ENCODE measurements at places on chromosomes 5 and 9. TPM values are rescaled to one million over a fixed set of nuclear protein-coding genes. Genes with fewer than 3 reads are reported as not detected.
A peak's percentile ranks its signal among the peaks of the same experiment; 100 is the strongest.

GRCh38 chr9:135224286-135224877, 136.9 kb downstream of the OLFM1 start:
- DNase-seq: no peak

DNA sequence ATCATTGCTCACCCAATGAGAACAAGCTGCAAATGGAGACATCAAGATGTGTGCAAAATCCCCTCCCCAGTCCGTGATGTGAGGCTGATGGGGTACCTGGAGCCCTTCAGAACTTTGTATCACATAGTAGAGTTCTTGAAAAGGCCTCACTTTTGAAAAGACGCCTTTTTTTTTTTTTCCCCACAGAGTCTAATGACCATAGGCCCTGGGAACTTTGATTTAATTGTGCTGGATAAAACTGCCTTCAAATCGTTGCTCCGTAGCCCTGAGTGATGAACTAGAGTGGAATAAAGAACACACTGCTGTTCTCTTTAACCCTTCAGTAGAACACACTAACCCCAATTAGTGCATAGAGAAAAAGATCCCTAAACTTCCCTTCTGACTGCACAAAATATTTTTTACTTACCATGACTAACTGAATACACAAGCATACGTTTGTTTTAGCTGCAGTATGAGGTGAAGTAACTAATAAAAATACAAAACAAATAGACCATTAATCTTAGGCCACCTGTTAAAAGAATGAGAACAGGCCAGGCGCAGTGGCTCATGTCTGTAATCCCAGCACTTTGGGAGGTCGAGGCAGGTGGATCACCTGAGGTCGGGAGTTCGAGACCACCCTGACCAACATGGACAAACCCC, 15.1 kb downstream of the PSAT1 start:
- no peak for DNase-seq

DNA sequence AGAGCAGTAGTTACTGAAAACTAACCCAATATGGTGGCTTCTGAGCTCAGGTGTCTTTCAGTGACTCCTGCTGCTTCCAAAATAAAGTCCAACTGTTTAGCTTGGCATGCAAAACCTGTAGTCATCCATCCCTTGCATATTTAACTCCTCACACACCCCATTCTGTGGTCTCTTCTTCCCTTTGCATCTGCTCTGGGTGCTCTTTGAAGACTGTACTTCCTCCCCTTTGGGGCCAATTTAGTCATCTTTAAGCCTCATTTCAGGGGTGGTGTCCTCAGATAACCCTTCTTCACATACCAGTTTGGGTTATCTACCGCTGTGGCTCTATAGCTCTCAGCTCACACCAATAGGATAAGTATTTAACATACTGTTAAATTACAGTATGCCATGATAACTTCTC, 209.9 kb upstream of the DMRT1 start:
- DNase-seq: no peak

DNA sequence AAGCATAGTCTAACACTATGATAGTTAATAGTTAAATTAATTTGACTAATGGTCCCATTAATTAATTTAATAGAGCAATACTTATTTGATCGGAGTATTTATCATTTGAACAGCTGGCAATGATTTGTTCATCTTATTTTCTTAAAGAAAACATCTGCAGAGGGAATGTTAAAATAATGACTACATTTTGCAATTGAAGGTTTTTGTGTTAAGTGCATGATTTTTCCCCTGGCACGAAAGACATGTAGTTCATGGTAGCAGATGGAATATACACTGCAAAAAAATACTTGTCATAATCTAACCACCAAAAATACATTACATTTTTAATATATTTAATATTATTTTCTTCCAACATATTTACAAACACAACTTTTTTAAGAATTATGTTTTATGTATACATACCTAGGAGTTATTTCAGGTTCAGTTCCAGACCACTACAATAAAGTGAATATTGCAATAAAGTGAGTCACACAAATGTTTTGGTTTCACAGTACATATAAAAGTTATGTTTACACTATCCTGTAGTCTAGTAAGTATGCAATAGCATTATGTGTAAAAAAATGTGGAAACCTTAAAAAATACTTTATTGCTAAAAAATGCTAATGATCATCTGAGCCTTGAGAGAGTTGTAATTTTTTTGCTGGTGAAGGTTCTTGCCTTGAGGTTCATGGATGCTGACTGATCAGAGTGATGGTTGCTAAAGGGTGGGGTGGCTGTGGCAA, 292.6 kb upstream of the DAB2 start:
- no peak for DNase-seq

- DNase-seq: no peak
Observed at GRCh38 chr5:60852940-60853339, 8.9 kb upstream of the ELOVL7 start.

- DNase-seq: no peak
Observed at GRCh38 chr5:175452166-175452565, 8.2 kb upstream of the DRD1 start.

DNA sequence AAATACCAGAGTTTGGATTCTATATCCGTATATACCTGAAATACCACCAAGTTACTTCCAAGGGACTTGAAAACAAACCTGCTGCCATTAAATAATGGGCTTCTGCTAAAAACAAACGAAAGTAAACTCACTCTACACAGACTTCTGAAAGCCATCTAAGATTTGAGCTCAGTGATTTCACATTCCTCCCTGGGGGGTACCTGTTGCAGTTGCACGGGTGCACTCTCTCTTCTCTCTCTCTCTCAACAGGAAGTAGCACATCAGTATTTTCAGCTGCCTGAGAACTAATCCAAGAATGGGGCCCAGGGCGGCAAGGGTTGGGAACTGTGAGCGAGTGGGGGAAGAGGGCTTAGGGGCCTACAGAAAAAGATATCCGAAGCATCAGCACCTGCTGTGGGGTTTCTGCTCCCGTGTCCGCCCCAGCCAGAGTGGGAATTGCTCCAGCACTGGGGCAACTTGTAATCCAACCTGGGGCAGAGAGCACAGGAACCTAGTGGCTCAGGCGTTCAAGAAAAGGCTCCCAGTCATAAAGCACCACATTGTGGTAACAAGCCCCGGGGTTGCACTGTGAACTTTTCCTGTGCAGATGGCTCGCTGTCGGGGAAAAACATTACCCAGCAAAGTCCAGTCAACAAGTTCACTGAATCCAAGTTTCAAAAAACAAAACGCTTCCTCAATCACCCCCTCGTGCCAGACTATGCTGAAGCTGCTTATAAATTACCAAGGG, 99.8 kb downstream of the EFNA5 start:
- DNase-seq: peak; percentile 10

DNA sequence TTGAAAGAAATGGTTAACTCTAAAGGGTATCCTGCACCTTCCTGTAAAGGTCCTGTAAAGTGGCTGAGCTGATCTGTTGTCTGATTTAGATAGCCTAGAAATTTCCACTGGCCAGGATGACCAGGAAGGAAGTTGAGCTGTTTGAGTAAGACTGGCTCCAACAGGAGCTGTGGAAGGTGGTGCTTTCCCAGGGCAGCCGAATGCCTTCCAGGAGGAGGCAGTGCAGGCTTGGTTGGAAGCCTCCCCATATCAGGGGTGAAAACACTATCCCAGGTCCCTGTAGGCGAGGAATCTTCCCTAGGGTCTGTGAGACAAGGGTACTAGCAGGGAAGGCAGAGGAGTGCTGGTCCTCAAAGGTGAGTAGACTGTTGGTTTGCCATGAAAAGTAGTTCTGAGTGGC, 98.4 kb downstream of the LIX1 start:
- DNase-seq: no peak

GRCh38 chr5:177234841-177235240, 68.7 kb downstream of the RAB24 start:
- no peak for DNase-seq

GRCh38 chr5:136030956-136031611, 2.3 kb downstream of the TGFBI start:
- DNase-seq: no peak

CMYA5 gene
- 0.10 TPM for total RNA-seq

ANKRD34B gene
- total RNA-seq: not detected

DNA sequence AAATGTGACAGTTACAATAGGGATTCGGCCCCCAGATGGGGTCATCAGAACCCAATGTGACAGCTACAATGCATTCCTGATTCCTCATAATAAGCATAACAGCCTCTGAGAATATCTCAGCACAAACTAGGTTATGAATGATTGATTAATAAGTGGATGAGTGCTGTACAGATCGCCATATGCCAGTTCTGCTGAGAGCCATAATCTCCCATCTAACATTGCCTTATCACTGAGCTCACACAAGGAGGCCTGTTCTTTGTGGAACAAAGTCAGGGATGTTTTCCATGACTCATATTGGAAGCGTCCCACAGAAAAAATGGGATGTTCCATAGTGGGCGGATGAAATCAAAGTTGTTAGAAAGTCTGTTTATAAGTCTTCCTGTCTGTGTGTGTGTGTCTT, 89.6 kb downstream of the KIF4B start:
- no peak for DNase-seq

GRCh38 chr5:6188344-6188743, 190.0 kb downstream of the MED10 start:
- peak; percentile 39 for DNase-seq

DNA sequence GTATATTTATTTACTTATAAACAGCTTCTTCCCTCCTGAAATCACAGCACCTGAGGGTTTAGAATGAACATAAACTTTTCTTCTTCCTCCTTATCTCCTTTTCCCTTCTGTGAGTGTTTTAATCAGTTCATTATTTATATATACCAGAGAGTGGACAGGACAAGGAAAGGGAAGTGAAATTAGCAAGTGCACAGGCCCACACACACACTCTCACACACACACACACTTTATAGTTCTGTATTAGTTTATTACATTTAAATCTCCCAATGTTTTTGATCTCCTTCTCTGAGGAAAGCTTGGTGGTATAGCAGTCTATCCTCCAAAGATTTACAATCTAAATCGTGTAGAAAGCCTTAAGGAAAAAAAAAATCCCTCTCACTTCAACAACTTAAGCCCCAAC, 353.5 kb downstream of the NDUFS4 start:
- DNase-seq: peak; percentile 13

DNA sequence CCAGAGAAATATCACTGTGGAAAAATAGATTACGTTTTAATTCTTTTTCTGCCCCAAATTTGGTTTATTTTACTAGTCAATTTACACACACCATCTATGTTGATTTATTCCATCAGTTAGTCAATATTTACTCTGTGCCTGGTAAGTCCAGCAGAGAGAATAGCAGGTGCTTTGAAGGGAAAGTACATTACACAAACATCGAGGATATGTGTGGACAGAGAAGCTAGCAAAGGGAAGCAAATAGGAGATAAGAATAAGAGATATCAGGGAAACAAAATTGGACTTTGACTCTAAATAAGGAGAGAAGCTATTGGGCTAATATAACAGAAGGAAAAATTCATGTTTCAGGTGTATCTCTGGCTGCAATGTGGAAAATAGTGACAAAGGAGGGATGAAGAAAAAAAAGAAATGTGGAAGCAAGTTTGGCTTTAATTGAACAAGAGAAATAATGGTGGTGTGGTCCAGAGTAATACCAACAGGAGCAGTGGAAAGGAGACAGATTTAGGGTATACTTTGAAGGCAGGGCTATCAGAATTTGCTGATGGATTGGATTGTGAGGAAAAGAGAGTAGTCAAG, 587.7 kb upstream of the CDH6 start:
- no peak for DNase-seq

DNA sequence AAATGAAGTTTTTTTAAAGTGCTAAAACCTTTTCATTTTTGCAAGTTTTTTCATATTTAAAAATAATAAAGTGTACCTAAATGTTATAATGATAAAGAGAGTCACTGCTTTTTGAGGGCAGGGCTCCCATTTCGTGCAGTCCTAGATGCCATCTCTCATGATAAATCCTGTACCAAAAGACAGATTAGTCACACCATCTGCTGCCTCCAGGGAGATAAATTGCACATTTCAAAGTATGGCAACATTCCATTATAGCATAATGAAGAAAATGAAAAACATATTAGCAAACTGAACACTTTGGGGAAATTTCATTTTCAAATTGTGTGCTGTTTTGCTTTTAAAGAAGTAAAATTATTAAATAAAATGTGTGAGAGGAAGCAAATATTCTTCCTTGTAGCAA, 257.2 kb downstream of the KIAA0825 start:
- no peak for DNase-seq

- DNase-seq: no peak
Observed at GRCh38 chr5:152499814-152500535, 94.9 kb upstream of the NMUR2 start.

DNA sequence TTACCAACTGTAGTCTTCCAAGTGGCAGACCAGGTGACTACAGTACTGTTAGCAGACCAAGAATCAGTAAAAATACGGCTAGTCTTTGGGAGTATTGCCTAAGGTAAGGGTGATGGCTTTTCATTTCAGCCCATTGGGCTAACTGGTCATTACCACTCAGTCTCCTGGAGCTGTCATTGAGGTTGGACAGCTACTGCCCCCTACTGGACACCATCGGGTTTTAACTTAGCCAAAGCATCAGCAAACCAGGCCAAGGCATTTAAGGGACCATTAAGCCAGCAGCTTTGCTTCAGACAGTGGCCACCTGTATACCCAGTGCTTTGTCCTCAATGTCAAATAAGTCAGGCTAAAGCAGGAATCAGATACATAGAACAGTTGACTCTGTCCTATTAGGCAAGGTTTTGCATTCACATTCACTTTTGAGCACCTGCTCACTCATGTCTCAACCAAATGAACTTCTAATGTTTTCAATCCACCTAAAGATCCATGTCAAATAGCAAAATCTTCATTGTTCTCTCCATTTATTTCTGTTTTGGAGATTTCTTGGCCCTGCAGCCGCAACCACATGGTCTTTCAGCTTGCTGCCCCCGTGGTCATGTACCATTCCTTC, 117.2 kb downstream of the INVS start:
- peak; percentile 81 for DNase-seq

MLANA gene
- total RNA-seq: not detected

- DNase-seq: no peak
Observed at GRCh38 chr9:14418301-14418940, 104.5 kb upstream of the NFIB start.

GRCh38 chr9:136175616-136176197, 29.2 kb downstream of the LHX3 start:
- DNase-seq: no peak

GRCh38 chr9:73011956-73012355, 59.1 kb upstream of the ALDH1A1 start:
- no peak for DNase-seq

DNA sequence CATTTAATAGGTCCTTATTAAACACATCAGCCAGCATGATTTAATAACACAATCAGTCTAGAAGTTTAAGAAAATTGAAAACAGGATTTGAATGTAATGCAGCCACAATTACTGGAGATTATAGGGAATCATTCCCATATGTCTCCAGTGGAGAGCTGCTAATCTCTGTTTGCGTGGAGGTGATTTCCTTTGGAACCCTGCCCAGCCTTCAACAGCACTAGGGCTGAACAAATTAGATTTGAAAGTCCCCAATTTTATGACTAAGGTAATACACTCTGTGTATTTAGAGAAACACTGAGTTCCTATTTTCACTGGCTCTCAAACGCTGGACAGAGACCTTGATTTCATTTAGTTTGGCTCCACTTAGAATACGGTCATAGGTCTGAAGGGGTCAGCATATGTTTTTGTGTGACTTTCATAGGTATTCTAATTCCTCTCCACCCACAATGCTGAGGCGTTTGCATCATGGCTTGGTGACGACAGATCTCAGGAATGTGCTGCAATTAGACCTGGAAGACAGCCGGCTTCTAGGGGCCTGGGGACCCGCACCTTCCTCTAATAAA, 508.3 kb downstream of the EBF1 start:
- no peak for DNase-seq

GRAMD2B gene
- total RNA-seq: 2.7 TPM

GTF2H2C gene
- 46.2 TPM for total RNA-seq

- DNase-seq: no peak
Observed at GRCh38 chr9:81621118-81621517, 68.2 kb downstream of the TLE1 start.

Data from B cell (primary cell).